ENCODE measurements at places on chromosomes 6 and 20.
A peak's percentile ranks its signal among the peaks of the same experiment; 100 is the strongest.

GRCh38 chr6:117550618-117551242, 51.6 kb downstream of the GOPC start:
- no peak for DNase-seq

GRCh38 chr20:51876313-51876940, 74.1 kb upstream of the SALL4 start:
- DNase-seq, result peak; percentile 24

DNA sequence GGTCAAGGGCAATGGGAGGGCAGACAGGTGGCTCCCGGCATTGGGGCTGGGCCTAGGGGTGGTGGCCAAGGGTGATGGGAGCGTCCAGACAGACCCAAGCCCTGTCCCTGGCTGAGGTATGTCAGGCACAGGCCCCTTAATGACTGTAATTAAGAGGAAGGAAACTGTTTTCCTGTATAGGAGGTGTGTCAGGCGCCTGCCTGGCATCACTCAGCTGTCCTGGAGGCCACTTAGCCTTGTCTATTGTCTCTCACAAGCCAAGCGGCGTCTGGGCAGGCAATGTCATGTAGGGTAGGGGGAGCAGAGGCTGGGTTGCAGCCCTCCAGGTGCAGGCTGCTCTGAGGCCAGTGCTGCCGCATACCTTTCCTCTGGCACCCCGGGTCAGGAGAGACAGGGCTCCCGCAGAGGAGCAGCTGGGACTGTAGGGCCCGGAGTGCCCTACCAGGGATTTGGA, 3.9 kb upstream of the FAM83C start:
- DNase-seq, result no peak

DNA sequence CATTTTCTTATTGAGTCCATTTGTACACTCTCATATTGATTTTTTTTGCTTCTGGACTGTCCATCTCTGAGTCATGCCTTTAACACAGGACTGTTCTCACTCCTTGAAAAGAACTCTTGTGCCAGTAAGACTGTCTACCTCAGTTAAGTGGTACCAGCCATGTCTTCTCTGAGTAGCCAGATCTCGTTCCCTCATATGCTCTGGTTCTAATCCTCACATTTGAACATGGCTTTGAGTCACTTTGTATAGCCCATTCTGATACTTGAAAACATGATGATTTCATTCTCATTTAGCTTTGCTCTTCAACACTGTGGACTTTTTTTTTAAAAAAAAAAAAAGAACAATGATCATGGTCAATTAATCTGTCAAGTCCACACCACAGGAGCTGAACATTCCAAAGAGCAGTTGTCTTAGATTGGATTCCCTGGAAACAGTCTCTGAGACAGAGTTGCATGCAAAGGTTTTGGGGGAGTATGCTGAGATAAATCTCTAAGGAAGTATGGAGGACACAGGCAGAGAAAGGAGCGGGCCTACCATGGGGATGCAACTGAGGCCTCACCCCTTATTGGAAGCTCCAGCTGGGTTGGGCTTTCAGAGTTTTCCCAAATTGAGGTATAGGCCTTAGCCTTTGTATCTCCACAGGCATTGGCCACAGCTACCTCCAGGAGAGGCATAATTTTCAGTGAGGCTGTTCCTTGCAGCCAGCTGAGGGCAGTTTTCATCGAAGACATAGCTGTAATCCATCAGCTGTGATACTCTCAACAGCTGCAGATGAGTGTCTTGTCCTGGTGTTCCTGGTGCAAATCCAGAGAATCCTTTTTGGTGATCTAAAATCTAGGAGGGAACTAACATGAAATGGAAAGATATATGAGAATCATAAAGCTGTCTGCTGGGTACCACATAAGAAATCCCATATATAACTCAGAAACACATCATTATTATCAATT, 6.0 kb upstream of the PTCHD4 start:
- DNase-seq, result no peak

- DNase-seq, result peak; percentile 64
Measured at GRCh38 chr6:15400572-15401004, 154.7 kb downstream of the JARID2 start.

- DNase-seq, result no peak
Measured at GRCh38 chr6:161031721-161032495, 40.3 kb downstream of the MAP3K4 start.

GRCh38 chr6:101398716-101399615, 5.5 kb downstream of the GRIK2 start:
- DNase-seq, result no peak

GRCh38 chr6:111679126-111679858, 73.6 kb upstream of the TRAF3IP2 start:
- DNase-seq, result no peak

- peak; percentile 62 for DNase-seq
Measured at GRCh38 chr6:38567436-38567835, 72.3 kb downstream of the BTBD9 start.

- no peak for DNase-seq
Measured at GRCh38 chr6:89970072-89970471, 75.8 kb downstream of the GJA10 start.

- no peak for DNase-seq
Measured at GRCh38 chr20:8969146-8969583, 99.7 kb upstream of the PLCB4 start.

DNA sequence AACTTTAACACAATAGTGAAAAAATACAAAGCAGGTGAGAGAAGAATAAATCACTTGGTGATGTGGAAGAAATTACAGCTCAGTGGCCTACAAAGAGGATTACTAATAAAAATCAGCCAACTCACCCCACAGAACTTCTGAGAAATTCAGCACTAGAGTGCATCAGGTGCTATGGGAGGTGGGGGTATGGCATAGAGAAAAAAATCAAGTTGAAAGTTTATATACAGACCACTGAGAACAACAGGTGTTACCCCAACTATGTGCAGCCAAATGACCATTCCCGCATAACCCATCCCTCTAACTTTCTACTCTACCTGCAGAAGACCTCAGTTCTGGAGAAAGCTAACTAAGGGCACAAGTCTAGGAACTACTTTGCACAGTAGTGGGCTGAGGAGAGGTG, 47.0 kb downstream of the PIGU start:
- no peak for DNase-seq

GRCh38 chr6:109257494-109257893, 124.8 kb downstream of the CD164 start:
- no peak for DNase-seq

GRCh38 chr20:24100370-24101011, 111.9 kb upstream of the GGTLC1 start:
- peak; percentile 24 for DNase-seq

- DNase-seq, result peak; percentile 36
Measured at GRCh38 chr6:5260111-5260620, 584 bp downstream of the LYRM4 start.

DNA sequence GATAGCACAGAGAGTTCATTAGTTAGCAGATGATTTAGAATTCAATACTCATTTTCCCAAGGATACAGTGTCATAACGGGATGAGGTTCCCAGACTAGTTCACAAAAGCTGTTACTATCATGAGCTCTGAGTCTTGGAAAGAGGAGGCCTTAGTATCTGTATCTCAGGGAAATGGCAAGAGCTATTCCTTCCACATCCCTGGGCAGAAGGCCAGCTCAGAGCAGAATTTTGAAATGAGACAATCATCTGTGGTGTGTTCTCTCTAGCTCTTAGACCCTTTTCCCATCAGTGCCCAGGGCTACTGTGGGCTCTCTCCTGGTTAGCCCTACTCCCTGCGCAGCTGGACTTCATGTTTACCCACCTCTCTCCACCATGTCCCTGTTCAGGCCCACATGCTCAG, 64.5 kb downstream of the JAG1 start:
- DNase-seq, result peak; percentile 76

GRCh38 chr20:12504779-12505178, 504.0 kb upstream of the SPTLC3 start:
- DNase-seq, result no peak

DNA sequence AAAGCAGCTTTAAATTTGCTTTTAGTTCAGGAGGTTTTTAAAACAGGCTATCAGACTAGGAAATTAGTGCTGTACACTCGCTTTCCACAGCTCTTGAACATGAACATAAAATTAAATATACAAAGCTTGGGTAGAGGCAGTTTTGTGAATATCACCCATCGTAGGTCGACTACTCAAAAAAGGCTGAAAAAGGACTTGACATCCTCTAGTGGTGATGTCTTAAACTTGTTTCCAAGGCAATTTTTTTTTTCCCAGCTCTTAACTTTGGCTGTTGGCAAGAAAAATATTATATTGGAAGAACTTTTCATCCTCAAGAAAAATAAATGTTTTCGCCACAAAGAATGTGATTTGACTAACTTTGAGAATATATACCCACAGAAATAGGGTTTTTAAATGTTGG, 2.9 kb downstream of the MAP7 start:
- DNase-seq, result no peak

DNA sequence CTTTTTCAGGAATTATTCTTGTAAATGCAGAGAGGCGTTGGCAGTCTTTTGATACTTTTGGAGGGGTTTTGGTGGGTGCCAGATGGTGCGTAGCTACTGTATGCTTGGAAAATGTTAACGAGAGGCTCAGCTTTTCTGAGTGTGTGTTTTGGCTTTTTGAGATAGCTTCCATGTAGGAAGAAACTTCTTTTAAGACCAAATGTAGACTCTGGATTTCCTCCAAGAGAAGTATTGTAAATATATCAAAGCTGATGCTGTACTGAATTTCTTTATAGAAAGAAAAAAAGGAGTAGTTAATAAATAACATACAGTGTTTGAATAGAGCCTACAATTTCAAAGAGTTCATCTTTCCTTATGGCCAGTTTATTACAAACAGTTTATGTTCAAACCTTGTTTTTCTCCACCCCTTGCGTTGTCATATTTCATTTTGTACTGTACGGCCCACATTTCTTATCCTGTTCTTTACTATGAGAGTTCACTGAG, 16.7 kb downstream of the TIAM2 start:
- DNase-seq, result no peak

DNA sequence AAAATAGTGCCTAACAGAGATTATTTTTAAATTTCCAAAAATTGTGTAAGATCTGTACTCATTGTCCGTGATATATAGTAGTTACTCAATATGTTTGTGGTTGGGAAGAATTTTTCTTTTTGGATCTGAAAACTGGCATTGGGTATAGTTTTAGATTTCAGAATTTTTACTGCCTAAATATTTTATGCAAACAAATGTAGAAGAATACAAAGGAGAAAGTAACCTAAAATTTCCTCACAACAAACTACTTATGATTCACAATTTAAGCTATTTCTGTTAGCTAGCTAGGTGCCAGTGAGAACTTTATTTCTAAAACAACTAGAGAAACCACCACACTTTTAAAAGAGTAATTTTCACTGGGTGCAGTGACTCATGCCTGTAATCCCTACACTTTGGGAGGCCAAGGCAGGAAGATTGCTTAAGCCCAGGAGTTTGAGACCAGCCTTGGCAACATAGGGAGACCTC, 38.8 kb downstream of the SESN1 start:
- DNase-seq, result no peak

GRCh38 chr20:38883081-38883980, 42.9 kb upstream of the FAM83D start:
- DNase-seq, result no peak

- no peak for DNase-seq
Measured at GRCh38 chr6:123016431-123017103, 20.5 kb downstream of the CLVS2 start.

- DNase-seq, result no peak
Measured at GRCh38 chr6:43318011-43318410, 9.4 kb upstream of the CRIP3 start.

DNA sequence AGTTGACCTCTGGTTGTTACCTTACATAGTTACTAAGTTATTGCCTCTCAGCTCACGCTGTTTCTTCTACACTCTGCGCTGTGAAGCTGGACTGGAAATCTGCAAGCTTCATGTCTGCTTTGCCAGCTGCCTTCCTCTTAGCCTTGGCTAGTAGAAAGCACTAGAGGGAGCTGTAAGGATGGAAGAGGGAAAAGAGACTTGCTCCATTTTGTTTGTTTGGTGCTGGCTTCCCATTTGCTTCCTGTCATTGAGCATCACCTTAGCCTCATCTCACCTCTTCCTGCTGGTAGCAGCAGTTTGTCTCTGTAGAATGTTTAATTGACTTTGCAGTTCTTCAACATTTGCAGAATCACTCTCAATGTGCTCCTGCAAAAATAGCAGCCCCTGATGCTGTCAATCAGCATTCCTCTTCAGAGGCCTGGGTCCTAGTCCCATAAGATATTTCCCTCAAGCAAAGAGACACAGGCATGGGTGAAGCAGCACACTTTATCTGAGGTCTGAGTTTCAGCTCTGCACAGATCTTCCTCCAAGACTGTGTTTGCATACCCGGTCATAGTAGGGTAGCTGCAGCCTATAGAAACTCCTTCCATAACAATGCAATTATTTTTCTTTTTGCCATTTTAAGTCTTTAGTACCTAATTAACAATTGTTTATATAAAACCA, 302.2 kb upstream of the EPHA7 start:
- no peak for DNase-seq

DNA sequence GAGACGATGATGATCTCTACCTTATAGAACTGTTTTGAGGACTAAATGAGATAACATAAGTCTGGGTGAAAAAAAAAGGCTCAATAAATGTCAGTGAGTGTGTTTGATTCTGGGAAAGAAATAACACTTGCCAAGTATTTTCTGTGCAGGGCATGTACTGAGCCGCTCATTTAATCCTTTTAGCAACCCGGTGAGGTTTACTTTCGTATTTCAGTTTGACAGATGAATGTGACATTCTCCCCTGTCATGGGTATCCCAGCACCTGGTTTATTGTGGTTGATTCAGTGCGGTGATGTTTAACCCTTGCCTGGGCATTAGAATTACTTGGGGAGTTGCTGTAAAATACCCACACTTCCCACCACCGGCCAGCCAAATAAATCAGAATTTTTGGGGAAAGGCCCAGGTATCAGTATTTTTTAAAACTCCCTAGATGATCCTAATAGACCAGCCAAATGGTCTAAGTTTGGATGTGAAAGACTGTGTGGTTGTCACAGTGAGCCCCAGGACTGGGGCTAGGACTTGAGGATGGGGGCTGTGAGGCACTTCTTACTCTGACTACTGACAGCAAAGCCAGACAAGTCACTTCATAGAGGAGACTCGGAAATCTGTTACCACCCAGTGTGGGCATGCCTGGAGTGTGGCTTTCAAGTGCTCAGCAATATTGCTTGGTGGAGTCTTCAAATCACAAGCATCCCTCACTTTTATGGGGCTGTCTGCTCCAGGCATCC, 100.2 kb upstream of the KCNG1 start:
- no peak for DNase-seq

GRCh38 chr6:13434777-13435176, 52.6 kb downstream of the GFOD1 start:
- no peak for DNase-seq

DNA sequence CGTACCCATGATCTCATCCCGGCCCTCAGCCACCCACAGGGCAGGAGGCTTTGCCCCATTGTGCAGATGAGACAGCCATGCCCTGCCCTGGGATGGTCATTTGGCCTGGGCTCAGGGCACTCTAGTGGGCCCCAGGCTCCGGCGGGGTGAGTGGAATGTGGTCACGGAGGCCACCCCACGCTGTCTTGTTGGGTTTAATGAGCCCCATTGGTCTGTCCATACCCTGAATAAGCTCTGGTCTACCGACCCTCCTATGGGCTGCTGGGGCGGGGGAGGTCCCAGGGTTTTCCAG, 50.6 kb downstream of the FGD2 start:
- no peak for DNase-seq

Data from hindlimb muscle (tissue), 1 donor.